ENCODE measurements at places on chromosomes 1 and 21.

GRCh38 chr1:198677871-198678270, 39.0 kb downstream of the PTPRC start:
- DNase-seq: no peak

DNA sequence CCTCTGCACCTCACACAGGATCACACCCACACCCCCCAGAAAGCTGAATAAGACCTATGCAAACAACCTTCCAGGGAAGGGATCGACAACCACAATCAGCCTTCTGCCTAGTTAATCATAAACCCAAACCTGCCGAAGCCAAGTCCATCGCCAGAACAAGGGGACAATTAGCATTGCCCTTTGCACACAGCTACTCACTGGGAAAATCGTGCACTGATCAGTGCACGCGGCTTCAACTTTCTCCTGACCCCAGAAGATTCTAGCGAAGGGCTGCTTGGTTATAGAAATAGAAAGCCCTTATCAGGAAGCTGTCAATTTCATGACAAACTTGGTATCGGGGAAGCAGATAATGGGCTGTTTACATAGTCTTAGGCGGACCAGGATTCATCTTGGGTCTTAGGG, 29.5 kb downstream of the RUNX1 start:
- DNase-seq: no peak

- DNase-seq: no peak
Measured at GRCh38 chr1:42961312-42962091, 2.8 kb upstream of the SLC2A1 start.

DNA sequence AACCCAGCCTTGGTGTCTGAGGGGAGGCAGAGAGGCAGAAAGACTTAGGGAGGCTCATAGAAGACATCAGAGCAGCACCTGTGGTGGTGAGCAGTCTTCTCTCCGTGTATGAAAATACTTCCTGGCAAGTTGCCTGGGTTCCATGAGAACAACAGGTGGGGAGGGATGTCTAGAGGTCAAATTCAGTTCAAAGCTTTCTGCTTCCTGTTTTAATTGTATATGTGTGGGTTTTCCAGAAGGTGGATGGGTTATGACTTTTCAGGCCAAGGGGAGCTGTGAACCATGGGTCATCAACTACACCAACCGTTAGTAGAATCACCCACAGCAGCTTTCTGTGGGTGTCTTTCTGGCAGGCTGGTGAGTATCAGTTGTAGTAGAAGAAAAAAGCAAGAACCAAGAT, 4.1 kb upstream of the FCRL2 start:
- peak; percentile 38 for DNase-seq

DNA sequence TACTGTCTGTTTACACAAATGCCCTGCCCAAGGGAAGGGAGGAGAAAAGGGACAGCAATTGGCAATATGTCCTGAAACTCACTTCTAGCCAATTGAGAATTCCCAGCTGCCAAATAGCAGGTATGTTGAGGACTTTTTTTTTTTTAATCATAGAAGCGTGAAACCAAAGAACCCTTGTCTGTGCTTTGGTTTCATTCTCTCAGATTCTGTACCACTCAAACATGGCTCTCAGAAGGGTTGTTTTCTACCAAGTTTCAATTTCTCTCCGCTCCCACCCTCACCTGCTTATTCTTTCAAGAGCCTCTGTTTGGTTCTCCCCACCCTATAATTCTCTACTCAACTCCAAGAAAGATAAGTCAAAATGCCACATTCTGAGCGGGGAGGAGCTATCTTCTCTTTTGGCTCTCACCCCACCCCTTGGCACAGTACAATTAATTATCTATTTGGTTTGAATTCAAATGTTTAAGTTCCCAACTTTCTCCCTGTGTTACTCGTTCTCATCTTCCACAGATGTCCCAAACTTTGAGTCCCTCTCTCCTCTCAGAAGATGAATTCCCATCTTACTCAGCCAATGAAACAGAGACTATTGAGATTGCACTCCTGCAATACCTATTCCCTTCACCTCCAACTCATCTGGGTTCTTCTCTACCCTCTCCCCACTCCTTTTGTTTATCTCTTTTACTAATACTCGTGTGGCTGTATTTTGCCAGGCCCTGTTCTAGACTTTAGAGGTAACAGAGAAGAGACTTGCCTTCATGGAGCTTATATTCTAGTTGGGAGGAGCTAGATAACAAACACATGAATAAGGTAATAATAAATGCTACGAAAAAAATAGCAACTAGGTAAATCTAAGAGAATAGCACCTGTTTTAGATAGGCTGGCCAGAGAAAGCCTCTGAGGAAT, 3.9 kb upstream of the TP53BP2 start:
- no peak for DNase-seq

DNA sequence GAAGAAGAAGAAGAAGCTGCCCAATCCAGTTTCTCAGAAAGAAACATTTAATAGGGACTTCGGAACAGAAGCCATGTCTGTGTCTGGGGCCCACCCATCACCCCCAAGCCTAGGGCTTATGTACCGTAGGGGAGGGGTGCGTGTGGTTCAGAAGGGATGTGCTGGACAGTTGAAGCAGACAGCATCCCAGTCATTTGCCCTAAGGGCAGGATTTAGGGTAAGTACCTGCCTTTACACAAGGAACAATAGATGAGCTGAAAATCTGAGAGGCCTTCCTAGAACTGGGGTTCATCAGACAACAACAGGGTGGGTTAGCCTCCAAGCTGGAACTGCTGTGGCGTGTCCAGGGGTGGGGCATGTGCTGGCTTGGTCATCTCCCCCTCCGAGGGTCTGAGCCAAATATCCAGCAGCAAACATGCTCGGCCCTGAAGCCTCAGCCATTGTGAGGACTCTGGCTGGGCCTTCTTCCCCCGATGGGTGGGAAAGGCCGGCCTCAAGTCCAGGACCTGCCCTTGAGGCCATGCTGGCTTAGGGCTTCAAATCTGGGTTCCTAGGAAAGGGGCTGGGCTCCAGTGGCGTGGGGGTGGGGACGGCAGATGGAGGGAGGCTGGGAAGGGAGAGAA, 12.1 kb downstream of the CSTB start:
- DNase-seq: no peak

DNA sequence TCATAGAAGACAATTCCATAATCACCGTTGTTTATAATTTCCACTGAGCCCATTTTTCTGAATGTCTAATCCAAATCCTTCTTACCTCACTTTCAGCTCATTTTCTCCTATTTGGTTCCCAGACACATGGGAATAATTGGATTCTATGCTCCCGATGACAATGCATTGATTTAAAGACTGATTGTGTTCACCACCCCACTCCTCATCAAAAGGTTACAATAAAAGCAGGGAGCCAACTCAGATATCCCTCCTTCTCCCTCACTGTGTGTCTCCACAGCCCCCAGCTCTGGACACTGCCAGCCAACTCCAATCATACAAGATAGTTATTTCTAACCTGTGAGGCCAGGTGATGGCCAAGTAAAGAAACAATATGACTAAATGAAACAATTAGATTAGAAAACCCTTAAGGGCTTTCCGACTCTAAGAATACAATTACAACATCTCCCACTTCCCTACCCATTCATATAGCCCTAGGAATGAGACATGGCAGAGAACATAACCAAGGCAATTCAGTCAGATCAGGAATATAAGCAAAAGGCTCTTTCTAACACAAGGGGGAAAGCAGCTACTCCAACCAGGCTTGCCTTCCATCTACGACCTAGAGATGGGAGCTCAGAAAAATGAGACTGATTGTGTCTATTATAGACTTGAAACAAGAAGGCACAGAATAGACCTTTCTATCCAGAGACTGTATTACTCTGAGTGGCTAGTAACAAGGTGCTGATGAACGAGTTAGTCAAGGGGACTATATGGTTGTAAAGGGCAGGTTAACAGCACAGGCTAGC, 28.5 kb upstream of the CADM3 start:
- no peak for DNase-seq

DNA sequence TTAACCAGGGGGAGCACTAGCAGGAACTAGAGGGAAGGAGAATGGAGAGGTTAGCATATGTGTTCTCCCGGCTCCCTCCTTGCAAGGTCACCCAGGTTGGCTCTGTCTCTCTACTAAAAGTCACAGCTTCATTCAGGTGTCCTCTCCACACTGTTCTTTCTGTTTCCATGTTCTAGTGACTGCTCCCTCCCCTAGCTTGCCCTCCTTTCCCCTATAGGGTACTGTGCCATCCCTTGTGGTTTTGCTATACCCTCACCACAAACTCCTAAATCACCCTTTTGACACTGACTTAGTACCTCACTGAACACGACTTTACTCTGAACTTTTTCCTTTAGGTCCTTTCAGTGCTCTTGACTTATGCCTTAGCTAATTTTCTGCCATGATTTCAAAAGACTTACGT, 389.3 kb downstream of the ST6GALNAC3 start:
- peak; percentile 49 for DNase-seq

DNA sequence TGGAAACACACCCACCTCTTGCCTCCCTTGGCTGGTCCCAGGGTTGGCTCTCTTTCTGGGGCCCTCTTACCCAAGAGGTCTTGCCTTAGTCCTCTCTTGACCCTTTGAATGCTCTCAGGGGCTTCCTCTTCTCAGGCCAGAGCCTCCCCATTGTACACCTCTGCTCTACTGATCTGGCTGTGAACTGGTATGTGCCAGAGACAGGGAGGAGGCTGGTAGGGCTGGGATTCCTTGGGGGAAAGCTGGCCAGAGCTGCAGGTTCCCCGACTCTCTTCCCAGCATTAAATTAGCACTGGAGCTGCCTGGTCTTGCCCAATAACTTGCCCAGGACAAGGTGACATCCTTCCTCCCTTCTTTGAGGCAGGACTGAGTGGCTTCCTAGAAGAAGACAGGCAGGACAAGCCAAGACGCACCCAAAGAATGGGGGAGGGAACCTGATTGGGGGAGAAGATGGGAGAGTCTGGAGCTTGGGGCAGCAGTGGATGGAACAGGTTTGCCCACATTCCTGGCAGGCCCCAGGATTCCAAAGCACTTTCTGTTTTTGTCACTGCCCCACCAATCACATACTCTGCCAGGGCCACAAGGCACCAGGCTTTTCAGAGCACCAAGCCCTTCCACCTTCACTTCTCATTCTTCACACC, 37.2 kb upstream of the CITED4 start:
- DNase-seq: no peak

- no peak for DNase-seq
Measured at GRCh38 chr1:207996636-207997035, 85.7 kb upstream of the CD34 start.

DNA sequence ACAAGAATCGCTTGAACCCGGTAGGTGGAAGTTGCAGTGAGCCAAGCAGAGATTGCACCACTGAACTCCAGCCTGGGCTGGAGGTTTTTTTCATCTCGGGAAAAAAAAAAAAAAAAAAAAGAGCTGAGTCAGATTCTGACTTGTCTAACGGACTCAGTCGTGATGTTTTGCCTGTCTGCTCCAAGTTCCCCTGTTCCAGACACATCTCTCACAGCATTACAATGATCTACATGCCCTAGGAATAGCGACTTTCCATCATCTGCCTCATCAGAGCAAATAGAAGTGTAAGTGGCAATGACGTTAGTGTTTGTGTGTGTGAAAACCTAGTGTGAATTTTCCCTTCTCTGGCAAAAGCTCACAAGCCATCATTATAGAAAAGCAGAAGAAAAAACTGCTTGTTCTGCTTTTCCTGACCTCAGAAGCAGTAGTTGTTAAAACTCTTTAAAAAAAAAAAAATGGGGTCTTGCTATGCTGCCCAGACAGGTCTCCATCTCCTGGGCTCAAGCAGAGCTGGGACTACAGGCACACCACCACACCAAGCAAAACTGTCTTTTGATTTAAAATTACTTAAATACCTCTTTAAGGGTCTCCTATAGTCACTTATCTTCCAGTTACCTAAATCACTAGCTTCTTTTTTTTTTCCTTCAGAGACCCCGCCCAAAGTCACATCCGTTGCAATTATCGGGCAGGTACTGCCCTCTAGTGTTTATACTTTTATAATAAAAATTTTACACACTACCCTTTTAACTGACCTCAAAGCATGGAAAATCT, 37.3 kb downstream of the PLEKHO1 start:
- no peak for DNase-seq

- DNase-seq: no peak
Measured at GRCh38 chr1:29956349-29957030, 720.2 kb downstream of the PTPRU start.

DNA sequence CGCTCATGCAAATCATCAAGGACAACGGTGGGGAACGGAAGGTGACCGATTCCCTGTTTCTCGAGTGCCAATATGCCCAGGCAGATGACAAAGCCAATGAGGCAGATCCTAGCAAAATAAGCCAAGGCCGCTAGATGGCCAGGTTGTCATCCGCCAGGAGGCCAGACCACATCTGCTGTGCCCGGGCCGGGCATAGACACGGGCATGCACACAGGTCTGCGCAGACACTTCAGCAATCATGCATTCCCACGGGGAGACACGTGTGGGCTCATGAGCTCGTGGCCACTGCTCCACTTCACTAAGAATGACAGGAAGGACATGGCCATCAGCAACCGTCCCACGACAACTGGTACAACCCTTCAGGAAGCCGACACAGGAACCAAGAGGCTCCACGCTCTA, 23.4 kb downstream of the WDR4 start:
- no peak for DNase-seq

DNA sequence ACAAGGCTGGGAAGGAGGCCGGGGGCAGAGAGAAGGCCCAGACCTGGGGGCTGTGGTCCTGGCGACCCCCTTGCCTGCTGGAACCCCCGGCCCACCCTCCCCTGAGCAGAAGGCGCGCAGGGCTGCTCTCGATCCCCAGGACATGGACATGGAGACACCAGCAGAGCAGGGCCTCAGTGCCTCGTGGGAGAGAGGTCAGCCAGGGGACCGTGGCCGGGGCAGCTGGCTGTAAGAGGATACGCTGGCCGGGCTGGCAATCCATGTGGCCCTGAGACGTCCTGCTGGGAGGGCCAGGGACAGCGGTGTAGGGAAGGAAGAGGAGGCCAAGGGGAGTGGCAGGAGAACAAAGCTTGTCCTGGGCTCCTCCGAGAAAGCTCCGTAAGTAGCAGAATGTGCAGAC, 132.2 kb downstream of the CASZ1 start:
- DNase-seq: no peak

GRCh38 chr1:16146279-16147155, 9.4 kb downstream of the EPHA2 start:
- no peak for DNase-seq

DNA sequence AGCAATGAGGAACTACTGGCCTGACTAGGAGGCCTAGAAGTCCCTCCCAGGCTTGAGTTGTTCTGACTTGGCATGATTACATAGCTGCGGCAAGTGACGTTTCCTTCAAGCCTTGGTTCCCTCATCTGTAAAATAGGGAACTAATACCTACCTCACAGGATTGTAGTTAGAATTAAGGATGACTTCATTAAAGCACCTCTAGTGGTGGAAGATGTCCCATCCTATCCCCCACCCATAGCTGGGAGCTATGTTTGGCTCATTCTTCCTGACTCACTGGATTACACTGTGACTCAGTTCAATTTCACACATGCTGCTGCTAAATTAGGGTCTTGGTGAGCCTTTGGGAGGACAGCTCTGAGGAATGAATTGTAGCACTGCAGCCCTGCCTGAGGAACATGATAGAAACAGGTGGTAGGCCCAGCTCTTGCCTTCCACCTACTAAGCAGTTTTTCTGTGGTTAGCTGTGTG, 6.0 kb upstream of the SHISA4 start:
- DNase-seq: peak; percentile 92

DNA sequence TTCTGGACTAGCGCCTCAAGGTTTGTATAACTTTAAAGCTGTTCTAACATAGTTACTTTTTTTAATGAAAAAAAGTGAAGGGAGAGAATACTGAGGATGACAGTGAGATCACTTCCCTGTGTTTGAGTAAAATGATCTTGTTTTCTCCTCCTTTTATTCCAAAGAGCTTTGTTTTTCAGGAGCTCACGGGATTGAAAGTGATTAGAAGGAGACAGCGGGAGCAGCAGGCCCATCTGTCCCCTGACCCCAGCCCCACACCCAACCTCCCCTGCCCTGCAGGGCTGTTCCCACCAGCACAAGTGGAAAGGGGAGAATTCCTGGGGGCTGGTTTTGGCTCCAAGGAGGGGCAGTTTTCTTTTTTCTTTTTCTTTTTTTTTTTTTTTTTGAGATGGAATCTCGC, 2.1 kb upstream of the DNMT3L start:
- no peak for DNase-seq

Measured in hematopoietic multipotent progenitor cell (in vitro differentiated cells).